CD14-positive monocyte (primary cell): ENCODE measurements at places on chromosomes 13 and 19. TPM values are rescaled to one million over a fixed set of nuclear protein-coding genes. Genes with fewer than 3 reads are reported as not detected.

- H3K27me3 ChIP-seq, result no peaks in the 10 kb centered on the region
- H3K36me3 ChIP-seq, result no peaks in the 10 kb centered on the region
- H3K4me3 ChIP-seq, result no peak overlapping the region
Observed at GRCh38 chr19:7326105-7326877, 22.4 kb upstream of the ARHGEF18 start.

GRCh38 chr13:92572190-92572589, 654.4 kb upstream of the GPC6 start:
- H3K4me1 ChIP-seq, result no peaks in the 10 kb centered on the region
- no peak overlapping the region for H3K4me3 ChIP-seq
- H3K36me3 ChIP-seq, result no peaks in the 10 kb centered on the region
- no peaks in the 10 kb centered on the region for H3K27me3 ChIP-seq
- DNase-seq, result no peak

DNA sequence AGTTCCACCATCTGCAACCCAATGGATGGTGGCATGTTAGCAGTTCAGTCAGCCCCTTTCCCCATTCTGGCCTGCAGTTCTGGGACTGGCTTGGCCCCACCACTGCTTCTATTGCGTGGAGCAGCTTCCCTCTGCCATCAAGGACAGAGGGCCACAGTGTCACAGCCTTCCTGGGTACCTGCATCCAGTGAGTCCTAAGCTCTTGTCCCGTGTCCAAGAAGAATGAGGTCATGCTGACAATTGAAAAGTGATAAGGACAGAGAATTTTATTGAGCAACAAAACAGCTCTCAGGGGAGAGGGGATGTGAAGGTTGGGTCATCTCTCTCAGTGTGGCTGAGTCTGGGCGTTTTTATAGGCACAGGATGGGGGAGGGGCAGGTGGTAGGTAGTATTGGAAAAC, 33.5 kb upstream of the SIN3B start:
- H3K27ac ChIP-seq, result no peak overlapping the region
- H3K4me1 ChIP-seq, result peaks cover 72% of the 10 kb centered on the region
- H3K4me3 ChIP-seq, result no peak overlapping the region
- H3K27me3 ChIP-seq, result no peaks in the 10 kb centered on the region
- DNase-seq, result no peak

LHB gene
- polyA plus RNA-seq, result not detected

DIRAS1 gene
- polyA plus RNA-seq, result 0.01 and 0.04 TPM in 2 replicates
